Stimulated activated CD4-positive, alpha-beta T cell treated with anti-CD3 and anti-CD28 coated beads, Interleukin-2, amount 100 ng/mL, for 24 hours (primary cell): ENCODE measurements at places on chromosomes 6 and 20.

DNA sequence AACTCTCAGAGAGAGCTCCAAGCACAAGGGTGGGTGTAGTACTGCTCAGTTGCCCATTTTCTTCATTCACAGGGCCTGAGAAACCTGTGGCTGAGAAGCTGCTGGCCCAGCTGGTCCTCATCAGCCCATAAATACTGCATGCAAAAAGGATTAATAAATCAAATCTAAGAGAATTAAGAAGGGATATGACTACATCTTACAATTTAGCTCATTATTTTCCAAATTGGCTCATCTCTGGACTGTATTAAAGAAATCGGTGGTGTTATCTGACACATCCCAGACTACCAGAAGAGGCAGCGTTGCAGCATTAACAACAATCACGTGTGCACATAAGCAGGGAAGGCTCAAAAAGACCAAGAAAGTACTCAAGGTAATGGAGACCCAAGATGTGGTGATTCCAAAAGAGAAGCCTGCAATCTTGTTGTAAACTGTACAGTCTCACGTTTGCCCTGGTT lies 90.7 kb downstream of the CD24 start:
- DNase-seq, result no peak

GRCh38 chr6:144410059-144410458 lies 124.9 kb downstream of the UTRN start:
- no peak for DNase-seq

DNA sequence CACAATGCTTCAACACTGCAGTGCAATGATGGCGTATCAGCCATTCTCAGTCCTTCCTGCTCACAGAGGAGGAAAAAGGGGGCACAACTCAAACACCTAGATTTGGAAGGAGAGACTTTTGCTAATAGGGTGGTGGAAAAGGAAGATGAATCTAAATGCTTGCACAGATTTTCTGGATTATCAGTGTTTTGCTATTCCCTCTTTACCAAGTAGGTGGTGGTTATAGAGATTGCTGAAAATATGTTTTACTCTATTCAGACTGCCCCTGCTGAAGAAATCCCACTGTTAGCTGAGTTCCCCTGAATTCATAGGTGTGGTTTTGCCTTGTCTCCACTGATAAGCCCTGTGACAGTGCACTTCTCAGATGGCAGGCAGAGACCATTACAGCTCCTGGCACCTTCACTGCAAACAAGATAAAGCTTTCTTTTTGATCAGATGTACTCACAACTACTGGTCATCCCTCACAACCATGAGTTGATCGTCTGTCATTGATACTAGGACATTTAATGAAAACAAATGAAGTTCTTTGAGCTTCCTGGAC lies 311.4 kb downstream of the KIF16B start:
- DNase-seq, result no peak

DNA sequence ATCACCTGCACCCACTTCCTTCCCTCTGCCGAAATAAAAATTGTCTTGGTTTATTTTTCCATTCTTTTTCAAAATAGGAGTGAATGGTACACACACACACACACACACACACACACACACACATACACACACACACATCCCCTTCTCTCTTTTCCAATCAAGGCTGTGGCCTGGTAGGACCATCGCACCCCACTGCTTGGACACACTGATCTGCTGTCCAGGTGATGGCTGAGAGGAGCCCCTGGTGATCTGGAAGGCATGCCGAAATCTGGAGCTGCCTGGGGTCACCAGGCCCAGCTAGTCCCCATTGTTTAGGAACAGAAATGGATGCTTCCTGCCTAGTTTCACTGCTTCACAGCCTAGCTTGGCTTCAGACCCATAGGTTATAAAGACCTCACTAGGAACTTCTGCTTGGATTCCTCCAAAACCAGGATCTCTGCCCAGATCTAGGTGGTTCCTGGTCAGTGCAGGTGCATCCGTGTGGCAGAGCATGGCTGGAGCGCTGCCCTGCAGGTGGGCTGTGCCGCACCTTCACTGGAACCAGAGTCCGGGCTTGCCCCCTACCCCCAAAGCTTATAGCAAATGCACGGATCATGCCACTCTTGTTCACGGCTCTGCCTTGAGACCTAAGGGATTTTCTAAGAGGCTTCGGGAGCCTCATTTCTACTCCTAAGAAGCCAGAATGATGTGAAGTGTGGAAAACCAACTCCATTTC lies 42.9 kb upstream of the DACT2 start:
- DNase-seq, result no peak

DNA sequence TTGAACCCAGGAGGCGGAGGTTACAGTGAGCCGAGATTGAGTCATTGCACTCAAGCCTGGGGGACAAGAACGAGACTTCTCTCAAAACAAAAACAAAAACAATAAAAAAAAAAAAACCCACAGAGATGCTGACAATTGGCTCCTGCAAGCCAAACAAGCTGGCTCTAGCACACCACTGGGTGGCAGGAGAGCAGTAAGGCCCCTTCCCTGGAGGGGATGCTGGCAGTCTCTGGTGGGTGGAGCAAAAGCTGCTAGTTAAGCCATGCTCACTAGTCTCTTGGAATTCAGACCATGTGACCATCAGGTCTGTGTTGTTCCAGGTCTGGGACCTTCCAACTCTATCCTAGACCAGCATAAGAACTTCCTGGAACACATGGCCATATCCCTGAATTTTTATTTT lies 18.9 kb upstream of the DSN1 start:
- DNase-seq, result peak; percentile 9

DNA sequence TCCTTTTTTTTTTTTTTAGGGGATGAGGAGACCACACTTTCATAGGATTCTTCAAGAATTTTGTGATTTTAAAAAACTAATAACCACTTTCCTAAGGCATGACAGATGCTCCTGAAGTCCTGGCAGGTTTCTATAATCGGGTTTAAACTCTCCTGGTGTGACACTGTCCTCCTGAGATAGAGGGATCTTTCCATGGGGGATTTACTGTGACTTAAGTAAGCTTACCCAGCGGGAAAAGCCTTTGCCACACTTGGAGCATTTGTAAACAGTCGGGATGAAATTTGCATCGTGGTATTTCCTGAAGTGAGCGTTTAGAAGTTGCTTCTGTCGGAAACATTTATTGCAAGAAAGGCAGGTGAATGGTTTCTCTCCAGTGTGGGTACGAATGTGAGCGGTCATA lies 16.6 kb downstream of the CTCFL start:
- DNase-seq, result no peak

GRCh38 chr6:28794175-28795002 lies 129.4 kb downstream of the TRIM27 start:
- DNase-seq, result no peak

DNA sequence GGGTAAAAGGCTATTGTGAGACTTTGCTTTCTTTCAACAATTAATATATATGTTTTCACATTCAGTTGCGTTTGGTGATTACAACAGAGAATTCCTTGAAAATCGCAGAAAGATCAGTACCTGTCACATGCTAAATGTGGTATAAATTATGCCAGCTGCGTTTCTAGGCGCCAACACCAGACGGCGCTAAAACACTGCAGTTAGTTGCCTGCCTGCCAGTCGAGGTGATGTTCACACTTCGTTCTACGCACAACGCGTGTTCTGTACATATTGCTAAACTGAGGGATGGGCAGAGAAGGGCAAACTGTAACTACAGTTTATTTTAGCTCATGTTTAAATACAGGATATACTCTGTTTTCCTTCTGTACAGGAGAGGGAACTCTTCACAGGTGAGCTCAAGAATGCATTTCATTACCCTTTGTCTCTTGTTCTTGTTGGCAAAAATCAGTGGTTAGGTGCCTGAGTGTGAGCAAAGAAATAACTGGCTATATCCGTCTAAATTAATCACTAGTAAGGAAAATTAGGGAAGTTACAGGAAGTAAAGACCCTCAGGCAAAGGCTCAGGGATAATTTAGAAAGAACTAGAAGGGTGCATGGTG lies 100.1 kb upstream of the RGS17 start:
- no peak for DNase-seq

- no peak for DNase-seq
Observed at GRCh38 chr20:25318471-25319240, 70.8 kb downstream of the PYGB start.

- no peak for DNase-seq
Observed at GRCh38 chr20:20780127-20780824, 67.8 kb upstream of the RALGAPA2 start.
